NCI-H526 (cell line): ENCODE measurements at places on chromosomes 4 and X.

DNA sequence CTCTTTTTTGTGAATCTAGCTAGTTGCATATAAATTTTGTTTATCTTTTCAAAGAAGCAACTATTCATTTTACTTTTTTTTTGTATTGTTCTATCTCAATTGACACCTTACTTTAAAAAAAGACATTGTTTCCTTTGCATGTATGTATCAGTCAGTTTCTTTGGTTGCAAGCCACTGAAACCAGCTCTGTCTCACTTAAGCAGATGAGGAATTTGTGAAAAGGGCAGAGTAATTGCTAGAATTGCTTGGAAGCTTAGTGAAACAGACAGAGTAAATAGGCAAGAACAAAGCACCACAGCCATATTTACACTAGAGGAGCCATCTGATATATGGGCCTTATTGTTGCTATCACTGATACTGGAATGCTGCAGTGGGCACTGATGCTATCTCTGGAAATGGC is 231.4 kb upstream of the KLF8 start:
- no peak for DNase-seq

GRCh38 chr4:7194251-7195140 is 2.2 kb downstream of the SORCS2 start:
- DNase-seq: no peak

GRCh38 chrX:108313669-108314068 is 124.6 kb downstream of the COL4A6 start:
- no peak for DNase-seq

- DNase-seq: no peak
Observed at GRCh38 chrX:107747596-107748161, 27.9 kb downstream of the TSC22D3 start.

DNA sequence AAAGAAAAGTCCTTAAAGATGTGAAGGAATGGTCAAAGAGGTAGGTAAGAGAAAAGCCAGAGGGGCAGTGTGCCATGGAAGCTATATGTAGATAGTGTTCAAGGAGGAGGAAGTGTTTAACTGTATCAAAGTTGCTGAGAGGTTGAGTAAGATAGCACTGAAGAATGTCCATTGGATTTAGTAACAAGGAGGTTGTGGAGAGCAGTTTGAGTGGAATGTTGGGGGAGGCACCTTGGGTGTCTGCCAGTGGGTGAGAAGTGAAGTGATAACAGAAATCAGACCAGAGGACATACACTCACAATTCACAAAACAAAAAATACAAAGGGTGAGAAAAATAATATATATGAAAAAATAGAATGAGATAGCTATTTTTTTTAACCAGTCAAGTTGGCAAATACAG is 121.3 kb upstream of the AMOT start:
- no peak for DNase-seq

DNA sequence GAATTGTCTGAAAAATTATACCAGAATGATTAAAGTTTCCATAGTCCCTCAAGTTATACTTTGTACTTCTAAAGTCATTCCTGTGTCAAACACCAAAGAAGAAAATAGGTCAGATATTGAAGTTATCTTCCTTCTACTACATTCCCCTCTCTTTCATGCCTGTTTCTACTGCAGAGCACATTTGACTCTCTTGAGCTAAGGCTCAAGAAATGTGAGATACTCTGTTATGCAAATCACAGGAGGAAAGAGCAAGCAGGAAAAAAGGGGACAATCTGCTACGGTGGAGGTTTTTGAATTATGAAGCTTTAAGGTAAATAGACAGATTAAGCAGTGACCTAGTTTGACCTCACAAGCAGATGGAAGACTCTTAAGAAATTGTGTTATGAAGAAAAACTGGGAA is 198.9 kb upstream of the LDB2 start:
- DNase-seq: peak; percentile 22

DNA sequence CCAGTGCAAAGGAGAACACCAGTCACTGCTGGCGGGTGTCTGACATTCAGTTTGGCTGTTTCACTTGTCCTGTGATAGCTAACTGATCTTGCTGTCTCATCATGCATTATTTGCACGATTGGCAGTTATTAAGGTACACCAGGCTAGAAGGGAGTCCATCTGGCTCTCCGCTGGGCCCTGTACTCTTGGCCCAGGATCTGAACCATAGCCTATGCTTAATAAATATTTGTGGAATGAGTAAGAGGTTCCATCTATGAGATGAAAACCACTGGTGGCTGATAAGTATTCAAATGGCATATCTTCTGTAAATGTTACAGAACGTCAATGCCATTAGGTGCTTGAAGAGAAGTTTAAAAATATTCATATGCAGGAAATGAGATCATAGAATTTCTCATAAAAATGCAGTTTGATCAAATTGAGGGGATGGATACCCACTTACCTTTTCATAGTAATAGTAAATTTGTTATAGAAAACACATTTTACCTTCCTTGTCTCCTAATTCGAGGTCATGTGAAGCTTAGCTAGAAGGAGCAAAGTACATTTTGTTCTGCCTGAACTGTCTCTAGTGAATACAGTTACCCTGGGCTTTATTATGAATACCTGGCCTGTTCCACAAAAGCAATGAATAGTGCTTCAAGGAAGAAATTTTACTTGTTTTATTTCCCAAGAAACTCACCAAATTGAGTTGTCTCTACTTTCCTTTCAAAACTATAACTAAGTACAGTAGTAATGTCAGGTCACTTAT is 213.5 kb downstream of the CBR4 start:
- peak; percentile 25 for DNase-seq

DNA sequence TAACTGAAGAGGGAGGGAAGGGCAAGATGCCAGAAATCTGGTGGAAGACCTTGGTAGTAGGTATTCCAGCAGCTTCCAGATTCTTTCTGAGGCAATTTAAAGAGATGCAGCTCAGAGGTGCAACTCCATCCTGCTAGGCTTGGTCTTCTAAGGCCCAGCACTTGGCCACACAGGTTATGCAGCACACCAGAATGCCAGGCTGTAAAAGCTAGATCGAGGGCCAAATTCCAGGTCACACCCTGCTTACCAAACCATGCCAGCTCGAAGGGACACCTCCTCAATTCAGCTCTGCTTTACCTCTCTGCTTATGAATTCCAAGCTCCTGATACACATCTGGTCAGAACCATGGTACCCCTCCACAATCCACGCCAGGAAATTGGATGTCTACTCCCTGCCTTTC is 19.8 kb upstream of the ATXN3L start:
- DNase-seq: no peak

- no peak for DNase-seq
Observed at GRCh38 chr4:110669663-110670062, 46.8 kb upstream of the PITX2 start.

DNA sequence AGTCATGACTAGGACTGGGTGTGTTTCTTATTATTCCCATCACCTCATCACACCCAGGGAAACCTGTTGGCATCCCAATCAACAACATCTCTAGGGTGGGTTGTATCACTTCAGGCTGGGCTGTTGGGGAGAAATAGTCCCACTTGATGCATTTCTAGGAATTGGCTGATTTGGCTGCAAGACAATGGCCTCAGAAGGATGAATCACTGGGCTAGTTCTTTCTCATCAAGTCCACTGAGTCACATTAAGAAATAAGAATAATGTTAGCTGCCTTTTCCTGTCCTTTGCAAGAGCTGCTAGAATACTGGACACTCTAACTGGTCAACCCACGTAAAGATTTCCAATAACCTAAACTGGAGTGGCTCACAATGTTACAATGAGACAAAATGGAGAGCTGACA is 104.2 kb downstream of the CHRDL1 start:
- no peak for DNase-seq

DNA sequence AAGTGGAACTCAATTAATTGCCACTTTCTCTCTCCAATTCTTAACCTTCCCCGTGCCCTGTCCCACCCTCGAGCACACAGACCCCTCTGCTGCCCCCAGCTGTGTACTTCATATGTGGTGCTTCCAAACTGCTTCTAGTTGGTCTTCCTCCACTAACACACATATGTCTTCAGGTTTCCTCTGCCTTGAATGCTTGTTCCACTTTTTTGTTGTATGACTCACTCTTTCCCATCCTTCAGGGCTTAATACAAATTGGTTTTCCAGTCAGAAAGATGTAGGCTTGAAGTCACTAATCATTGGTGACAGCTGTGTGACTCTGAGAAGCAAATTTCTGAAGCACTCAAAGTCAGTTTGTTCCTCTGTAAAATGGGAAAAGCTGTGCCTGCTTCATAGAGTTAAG is 30.6 kb downstream of the TRIM2 start:
- DNase-seq: no peak

DNA sequence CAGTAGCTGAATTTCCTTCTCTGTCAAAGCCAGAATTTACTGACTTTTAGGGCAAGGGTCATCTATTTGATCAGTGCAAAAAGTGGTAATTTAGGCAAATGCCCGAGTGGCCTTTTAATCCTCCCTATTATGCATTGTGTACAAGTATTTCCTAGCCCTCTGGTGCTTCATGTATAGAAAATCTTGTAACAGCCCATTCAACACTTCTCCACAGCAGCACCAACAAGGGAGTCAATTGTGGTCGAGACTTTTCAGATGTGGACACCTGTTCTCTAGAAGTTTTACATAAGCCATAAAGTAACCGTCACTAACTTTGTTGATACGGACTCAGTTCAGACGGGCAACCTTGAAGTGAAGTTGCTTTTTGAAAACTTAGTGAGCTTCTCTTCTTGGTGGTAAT is 50.9 kb upstream of the FHDC1 start:
- DNase-seq: no peak

DNA sequence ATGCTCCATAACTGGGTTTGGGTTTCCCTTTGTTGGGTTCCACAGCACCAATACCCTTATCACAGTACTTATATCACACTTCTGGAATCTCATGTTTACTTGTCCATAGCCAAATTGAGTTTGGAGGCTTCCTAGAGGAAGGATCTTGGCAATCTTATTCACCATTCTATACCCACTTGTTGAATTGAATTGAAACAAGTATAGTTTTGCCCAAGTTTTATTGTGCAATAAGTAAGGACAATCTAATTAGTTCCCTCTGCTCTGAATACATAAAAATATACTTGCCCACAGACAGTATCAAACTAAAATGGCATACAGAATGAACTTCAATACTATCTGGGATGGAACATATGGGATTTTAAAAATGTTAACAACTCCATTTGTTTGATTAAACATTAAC is 40.3 kb downstream of the SEC31A start:
- DNase-seq: no peak

- no peak for DNase-seq
Observed at GRCh38 chrX:626745-627509, 3.7 kb upstream of the SHOX start.

- no peak for DNase-seq
Observed at GRCh38 chrX:43003939-43004338, 226.0 kb upstream of the PPP1R2C start.

DNA sequence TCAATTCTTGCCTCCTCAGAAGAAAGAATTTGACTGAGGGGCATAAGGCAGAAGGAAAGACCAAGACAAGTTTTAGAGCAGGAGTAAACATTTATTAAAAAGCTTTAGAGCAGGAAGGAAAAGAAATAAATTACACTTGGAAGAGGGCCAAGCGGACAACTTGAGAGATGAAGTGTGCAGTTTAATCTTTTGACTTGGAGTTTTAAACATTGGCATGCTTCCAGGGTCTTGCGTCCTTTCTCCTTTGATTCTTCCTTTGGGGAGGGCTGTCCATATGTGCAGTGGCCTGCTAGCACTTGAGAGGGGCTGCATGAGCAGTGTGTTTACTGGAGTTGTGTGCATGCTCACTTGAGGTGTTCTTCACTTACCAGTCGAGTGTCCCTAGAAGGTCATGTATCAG is 275.8 kb upstream of the IL1RAPL1 start:
- no peak for DNase-seq

- no peak for DNase-seq
Observed at GRCh38 chr4:158170691-158171561, 1.9 kb downstream of the GASK1B start.

- no peak for DNase-seq
Observed at GRCh38 chrX:31301203-31301602, 229.4 kb upstream of the FTHL17 start.

DNA sequence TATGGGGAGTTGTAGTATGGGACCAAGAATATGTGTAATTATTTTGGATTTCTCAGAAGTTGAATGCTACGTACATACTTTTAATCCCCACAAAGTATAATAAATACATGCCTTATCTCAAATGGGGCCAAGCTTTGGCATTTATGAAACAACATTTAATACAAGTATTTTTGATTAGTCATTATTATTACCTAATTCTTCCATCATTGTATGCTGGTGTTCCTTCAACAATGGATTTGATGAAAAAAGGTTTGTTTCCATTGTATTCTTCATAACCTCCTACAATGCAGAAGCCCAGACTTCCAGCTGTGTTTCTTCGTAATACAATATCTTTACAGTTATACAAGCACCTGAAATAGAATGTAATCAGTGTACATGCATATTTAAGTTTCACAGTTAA is 83.8 kb downstream of the FIP1L1 start:
- DNase-seq: no peak

GRCh38 chr4:138452826-138453225 is 210.7 kb upstream of the SLC7A11 start:
- no peak for DNase-seq

DNA sequence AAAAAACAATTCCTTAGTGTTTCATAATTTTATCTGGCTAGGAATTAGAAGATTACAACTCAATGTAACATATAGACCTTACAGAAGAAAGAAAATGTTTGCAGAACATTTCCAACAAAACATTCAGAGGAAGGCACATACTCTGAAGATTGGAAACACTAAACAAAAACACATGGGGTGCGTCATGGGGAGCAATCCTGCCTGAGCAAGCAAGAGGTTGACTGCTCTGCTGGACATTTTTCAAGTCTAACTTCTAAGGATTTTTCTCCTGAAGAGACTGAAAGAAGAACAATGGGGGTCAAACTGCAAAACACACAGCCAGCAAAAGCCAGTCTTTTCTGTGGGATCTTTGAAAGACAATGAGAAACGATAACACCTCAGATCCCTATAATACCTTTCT is 182.8 kb downstream of the GUCY2F start:
- no peak for DNase-seq

GRCh38 chrX:51569561-51569960 is 49.2 kb downstream of the CENPVL3 start:
- DNase-seq: no peak

DNA sequence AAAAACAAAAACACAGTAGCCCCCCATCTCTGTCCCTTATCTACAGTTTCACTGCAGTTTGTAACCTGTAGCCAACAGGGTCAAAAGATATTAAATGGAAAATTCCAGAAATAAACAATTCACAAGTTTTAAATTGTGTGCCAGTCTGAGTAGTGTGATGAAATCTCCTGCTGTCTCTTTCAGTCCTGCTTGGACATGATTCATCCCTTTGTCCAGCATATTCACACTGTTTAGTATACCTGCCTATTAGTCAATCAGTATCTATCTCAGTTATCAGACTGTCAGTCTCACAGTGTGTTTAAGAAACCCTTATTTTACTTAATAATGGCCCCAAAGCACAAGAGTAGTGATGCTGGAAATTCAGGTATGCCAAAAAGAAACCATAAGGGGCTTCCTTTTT is 21.9 kb downstream of the CNOT6L start:
- DNase-seq: no peak
